ENCODE measurements at places on chromosomes 3 and 15.

- no peak for DNase-seq
These were observed 223.0 kb downstream of the NSUN3 start for GRCh38 chr3:94285872-94286271.

DNA sequence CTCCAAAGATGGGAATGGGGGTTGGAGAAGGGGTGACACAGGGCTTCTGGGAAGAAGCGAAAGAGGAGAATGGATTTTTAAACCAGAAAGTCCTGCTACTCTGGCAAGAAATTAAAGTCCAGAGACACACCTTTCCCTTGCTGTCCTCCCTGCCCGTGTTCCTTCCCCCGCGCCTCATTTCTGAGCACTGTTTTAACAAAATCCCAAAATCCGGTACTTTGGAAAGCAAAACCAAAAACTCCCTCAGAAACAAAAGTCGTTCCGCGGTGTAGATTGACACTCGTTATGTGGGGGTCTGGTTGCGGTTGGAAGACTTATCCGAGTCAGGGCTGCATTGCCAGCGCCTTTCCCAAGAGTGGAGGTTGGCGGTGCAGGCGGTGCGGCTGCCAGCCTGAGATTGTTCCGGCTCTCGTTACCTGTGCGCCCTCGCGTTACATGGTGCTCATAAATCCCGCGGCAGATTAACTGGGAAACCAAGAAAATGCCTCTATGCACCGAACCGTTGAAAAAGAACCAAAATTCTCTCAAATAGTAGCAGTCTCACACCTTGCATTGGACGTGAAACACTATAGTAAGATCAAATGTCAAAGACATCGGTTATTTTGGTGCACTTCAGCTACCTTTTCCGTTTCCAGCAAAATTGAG lies 217.7 kb downstream of the MEIS2 start:
- no peak for DNase-seq

DNA sequence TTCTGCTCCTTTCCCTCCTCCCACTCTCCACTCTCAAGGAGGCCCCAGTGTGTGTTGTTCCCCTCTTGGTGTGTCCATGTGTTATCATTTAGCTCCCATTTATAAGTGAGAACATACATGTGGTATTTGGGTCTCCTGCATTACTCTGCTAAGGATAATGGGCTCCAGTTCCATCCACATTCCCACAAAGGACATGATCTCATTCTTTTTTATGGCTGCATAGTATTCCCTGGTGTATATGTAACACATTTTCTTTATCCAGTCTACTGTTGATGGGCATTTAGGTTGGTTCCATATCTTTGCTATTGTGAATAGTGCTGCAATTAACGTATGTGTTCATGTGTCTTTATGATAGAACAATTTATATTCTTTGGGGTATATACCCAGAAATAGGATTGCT lies 144.0 kb upstream of the MEF2A start:
- no peak for DNase-seq

DNA sequence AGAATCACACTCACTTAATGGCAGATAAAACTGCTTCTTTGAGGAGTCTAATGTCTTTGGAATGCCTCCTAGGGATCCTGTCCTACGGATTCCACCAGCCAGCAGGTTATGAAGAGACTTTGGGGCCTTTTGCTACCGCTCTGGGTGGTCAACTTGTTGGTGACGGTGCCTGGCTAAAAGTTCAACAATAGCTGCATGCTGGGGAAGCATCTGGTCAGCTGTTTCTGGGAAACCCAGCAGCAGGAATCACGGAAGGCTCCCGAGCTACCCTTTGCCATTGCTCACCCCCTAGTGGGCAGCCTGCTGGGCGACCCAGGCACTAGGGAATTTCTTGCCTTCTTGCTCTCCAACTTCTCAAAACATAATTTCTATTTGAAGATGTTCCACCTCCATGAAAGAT lies 263.3 kb downstream of the NEK10 start:
- no peak for DNase-seq

DNA sequence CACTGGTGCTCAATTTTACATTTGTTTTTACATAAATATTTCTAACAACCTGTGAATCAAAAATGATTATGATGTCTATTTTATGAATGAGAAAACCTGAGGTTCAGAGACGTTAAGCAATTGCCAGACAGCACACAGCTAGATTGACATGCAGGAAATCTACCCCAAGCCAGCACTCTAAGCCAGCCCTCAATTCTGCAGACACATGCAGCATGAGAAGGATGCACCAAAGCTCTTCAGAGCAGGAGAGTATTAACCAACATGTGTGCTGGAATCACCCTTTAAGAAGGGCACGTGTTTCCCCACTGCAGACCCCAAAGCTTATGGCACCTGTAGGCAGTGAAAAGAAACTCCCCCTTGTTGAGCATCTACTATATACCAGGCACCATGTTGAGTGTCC lies 126.1 kb upstream of the ARHGEF3 start:
- DNase-seq = no peak

DNA sequence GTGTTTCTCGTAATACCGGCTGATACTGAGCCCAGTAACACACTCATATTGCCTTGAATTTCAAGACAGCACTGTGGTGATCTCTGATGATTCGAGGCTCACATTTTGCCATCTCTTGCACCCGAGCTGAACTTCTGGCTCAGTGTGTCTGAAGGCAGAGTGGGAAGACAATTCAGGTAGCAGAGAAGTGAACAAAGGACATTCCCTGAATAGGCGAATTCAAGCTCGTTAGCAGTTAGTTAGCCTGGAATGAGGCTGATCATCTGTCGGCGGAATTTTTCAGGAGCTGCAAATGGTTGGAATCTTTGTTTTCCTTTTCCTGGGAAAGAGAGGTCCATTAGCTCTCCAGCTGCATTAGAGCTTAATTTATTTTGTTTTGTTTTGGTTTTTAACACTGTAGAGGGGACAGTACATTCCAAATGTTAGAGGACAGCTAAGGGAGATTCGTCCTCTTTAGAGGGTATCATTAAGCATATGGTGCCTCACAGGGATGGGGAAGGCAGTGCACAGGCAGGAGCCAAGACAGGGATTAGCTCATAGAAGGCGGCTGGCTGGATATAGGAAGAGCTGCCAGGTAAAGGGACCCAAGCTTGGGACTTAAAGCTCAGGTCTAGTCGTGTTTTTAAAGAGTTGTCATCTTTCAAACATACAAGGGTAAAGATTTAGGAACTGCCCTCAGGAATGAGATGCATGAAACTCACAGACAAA lies 119.7 kb upstream of the DLG1 start:
- DNase-seq = no peak

DNA sequence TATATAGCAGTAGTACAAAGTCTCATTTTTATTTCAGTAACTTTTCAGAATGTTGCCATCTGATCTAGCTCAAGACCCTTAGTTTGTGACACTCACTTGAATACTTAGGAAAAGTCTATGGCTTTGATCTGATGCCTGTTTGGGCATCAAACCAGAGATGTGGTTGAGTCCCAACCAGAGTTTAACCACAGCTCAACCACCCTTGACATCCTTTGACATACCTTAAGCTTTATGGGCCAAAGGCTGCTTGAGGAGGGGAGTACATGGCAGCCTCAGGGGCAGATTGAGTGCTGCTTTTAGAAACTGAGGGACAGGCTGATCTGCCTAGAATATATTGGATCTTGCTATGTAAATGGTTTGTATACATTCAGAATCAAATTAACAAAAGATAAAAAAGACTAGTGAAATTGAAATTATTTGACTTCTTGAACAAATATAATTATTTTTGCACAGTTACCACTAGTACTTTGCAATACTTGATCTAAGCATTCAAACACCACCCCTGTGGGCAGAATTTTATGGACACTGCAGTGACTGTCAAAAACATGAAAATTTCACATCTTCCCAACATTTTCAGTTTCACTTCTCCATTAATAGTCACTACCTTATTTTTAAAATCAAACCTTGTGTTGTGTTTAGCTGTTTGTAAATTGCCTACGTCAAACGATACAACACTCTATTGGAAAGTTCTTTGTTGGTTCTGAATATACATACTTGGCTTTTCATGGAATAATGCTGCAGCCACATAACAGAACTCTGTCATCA lies 199.8 kb downstream of the UBE2E2 start:
- DNase-seq = no peak

DNA sequence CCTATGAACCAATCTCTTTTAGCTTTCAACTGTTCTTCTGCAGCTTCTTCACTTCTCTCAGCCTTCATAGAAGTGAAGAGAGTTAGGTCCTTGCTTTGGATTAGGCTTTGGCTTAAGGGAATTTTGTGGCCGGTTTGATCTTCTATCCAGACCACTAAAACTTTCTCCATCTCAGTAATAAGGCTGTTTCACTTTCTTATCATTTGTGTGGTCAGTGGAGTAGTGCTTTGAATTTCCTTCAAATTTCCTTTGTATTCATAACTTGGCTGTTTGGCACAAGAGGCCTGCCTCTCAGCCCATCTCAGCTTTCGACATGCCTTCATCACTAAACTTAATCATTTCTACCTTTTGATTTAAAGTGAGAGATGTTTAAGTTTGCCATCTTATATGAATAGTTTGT lies 21.7 kb downstream of the DZIP1L start:
- DNase-seq = no peak

- DNase-seq = no peak
These were observed 38.0 kb downstream of the TXNRD3 start for GRCh38 chr3:126616931-126617330.

GRCh38 chr3:186635532-186635931 lies 4.7 kb upstream of the FETUB start:
- DNase-seq = no peak

GRCh38 chr3:53045518-53046170 lies at the start of gene SFMBT1:
SFMBT1 (minus strand) TSS chr3:53046073; CDS start chr3:52969128, 76,945 bp downstream.
- no peak for DNase-seq

GRCh38 chr3:55487381-55488241 lies 505 bp upstream of the WNT5A start:
- DNase-seq = no peak

DNA sequence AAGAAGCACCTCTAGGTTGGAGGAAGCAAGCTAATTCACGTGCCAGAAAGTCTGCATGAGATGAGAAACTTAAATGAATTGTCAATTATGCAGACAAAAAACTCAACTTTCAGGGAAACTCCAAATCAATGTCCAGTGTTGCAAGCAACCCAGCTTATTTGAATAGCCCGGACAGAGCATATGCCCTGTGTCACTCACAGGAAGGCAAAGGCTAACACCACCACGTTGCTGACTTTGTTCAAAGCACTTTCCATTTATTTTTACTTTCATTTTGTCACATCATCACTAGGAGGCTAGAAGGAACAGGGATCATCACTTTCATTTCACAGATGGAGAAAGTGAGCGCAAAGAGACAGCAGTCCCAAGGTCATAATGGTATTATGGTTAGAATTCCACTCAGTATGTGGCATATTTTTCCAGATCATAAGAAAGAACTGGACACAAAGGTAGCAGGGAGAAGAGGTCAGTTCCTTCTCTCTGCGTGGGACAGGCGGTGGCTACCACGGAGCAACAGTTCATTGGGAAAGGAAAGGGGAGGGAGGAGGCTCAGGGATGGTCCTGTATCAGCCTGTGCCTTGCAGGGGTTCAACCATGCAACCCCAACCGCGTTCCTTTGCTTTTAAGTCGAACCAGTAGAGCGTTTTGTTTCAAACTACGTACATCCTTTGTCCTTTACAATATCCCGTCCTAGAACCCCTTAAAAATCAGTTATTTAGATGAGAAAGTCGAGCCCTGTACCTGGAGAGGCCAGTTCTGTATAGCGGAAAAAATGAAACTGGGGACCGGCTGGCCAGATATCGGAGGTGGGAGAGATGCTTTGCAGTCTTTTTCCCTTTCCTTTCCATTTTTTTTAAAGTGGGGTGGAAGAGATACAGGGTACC lies 1.1 kb downstream of the HEG1 start:
- DNase-seq = no peak

- no peak for DNase-seq
These were observed 637.1 kb upstream of the CCDC54 start for GRCh38 chr3:106740116-106740515.

DNA sequence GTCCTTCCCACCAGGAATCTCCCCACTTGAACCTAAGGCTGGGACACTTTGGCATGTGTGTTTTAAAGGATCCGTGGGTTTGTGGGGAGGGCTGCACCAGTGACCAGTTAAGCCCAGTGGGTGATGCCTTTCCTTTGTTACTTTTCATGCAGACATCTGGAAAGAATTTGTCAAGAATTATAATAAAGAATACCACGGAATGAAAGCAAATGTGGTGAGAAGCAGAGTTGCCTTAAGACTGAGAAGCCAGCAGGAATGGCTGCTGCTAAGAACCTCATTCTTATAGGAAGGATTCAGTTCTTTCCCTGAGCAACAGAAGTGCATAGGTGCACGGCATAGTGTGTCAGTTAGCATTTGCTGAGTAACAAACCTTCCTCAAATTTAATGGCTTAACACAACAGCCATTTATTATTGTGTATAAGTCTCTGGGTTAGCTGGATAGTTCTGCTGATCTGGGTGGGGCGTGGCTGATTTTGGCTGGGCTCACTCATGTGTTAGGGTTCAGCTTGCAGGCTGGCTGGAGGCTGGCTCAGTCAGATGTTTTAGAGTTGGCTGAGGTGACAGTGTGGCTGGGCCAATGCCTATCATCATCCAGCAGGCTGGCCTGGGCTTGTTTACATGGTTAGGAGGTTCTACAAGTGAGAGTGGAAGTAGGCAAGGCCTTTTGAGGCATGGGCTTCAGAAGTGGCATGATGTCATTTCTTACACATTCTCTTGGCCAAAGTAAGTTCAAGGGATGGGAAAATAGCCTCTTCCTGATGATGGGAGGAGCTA lies 262.7 kb upstream of the CTDSPL start:
- no peak for DNase-seq

- no peak for DNase-seq
These were observed 619.8 kb upstream of the ZNF717 start for GRCh38 chr3:76405196-76405595.

GRCh38 chr3:36907911-36908646 lies 36.8 kb downstream of the TRANK1 start:
- DNase-seq = no peak

GRCh38 chr3:10599017-10599416 lies 93.6 kb upstream of the ATP2B2 start:
- no peak for DNase-seq

- no peak for DNase-seq
These were observed 8.4 kb upstream of the ANP32A start for GRCh38 chr15:68829068-68829467.

DNA sequence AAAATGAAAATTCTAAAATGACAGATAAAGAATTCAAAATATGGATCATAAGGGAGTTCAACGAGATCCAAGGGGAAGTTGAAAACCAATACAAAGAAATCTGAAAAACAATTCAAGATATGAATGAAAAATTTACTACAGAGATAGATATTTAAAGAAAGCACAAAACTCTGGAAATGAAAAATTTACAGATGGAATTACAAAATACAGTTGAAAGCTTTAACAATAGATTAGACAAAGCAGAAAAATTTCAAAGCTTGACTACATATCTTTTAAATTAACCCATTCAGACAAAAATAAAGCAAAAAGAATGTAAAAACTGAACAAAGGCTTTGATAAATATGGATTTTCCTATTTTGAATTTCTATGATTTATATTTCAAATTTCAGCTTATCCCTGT lies 211.1 kb downstream of the SLC9A9 start:
- no peak for DNase-seq

Measured in NCI-H187 treated with DMSO at 0.1 percent for 48 hours (cell line).